NCI-H1930 (cell line): ENCODE measurements at places on chromosomes 5 and 9.

DNA sequence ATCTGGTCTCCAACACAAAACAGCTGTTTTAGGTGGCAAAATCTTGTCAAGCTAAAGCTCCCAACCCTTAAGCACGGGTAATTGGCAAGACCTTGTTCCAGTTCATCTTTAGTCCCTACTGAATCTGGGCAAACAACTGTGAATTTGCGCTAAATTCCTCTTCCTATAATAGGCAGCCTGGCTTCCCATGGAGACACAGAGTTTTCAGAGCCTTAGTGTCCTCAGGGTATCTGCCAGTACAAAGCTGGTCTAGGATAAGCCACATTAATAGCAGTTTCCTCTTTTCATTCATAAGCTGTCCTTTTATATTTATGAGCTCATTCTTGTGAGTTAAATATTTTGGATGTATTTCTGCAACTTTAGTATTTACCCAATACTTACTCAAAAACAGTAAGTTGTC, 59.5 kb downstream of the FGF10 start:
- no peak for DNase-seq

- no peak for DNase-seq
These were observed 45.6 kb upstream of the IL17B start for GRCh38 chr5:149424371-149425315.

- no peak for DNase-seq
These were observed 226.6 kb downstream of the MLLT3 start for GRCh38 chr9:20395651-20396050.

- no peak for DNase-seq
These were observed 1.6 kb downstream of the MGAT4B start for GRCh38 chr5:179805070-179805528.

DNA sequence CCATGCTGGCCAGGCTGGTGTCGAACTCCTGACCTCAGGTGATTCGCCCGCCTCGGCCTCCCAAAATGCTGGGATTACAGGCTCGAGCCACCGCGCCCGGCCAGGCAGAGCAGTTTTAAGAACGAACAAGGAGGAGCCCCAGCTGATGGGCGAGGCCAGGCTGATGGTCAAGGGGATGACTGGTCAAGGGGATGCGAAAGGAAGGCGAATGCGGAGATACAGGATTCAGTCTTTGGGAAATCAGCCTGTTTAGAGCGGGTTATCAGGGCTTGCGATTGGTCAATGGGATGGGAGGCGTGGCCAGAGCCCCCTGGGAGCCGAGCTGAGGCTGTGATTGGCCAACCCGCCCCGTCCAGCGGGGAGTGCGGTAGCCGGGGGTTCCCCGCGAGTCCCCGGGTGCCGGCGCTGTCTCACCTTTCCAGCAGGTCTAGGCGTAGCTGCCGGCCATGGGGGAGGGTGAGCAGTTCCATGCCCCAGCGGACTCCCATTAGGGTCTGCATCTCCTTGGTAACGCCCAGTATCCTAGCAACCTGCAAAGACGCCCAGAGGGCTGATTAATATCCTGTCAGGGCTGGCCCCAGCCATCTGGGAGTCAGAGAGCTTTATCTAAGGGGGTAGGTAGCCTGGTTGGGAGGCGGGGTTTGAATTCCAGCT, 7.5 kb upstream of the TOR2A start:
- DNase-seq, result no peak

- DNase-seq, result no peak
These were observed 41.0 kb downstream of the ESM1 start for GRCh38 chr5:54944364-54944763.

DNA sequence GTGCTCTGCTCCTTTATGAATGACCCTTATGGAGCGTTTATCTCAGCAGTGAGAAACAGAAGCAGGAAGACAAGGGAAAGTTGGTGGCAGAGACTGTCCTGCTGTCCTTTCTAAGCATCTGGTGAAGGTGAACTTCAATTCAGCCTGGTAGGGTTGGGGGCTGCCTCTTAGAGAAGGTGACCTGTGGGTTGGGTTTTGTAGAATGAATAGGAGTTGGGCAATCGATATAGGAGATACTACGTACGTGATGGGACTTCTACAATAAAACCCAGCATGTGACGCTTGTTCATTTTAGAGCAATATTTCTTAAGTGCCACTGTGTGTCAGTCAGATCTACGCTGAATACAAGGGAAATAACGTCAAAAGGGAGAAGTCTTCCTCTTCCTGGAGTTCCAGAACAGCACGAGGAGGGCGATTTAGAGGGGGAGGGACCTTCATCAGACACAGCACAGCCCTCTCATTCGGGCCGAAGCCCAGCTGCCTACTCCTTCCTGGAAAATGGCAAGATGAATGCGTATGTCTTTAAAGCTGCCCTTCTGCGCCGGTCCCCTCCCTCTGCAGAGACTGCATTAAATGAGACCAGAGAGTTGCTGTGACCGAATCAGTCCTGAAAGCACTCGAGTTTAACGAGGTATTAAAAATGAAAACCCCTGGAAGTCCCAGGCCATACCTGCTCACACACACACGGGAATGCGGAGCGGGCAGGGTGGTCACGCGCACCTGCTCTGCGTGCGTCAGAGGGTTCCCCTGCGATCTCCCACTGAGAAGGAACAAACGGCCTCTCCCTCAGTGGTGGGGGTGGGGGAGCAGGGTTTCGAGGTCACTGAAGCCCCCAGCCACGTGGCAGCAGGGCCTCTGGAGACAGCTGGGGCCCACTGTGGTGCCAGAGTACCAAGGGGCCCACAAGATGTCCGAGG, 85.3 kb upstream of the SARDH start:
- no peak for DNase-seq

DNA sequence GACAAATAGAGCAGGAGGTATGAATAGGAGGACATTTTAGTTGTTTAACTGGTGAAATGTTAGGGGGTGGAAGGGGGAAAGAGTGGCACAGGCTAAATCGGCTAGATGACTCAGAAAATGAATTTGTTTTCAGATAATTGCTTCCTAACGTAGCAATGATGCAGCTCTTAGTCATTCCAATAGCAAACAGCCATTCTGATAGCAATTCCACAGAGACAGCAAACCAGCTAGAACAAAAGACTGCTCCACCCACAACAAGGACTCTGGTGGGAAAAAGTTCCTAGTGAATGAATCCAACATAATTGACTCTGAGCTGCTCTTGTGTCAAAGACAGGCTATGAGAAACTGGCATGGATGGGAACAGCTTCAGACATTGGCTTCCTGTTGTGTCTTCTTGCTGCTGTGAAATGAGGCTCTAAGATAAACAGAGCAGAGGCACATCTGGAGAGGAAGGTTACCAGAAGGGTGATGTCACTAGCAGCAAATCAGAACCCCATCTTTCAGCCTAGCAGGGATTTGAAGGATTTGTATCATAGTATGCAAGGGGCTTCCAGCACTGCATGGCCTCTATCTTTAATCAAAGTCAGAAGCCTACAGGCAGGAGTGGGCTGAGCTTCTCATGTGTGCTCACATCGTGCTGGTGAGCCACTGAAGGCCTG, 28.1 kb upstream of the F2RL1 start:
- no peak for DNase-seq

DNA sequence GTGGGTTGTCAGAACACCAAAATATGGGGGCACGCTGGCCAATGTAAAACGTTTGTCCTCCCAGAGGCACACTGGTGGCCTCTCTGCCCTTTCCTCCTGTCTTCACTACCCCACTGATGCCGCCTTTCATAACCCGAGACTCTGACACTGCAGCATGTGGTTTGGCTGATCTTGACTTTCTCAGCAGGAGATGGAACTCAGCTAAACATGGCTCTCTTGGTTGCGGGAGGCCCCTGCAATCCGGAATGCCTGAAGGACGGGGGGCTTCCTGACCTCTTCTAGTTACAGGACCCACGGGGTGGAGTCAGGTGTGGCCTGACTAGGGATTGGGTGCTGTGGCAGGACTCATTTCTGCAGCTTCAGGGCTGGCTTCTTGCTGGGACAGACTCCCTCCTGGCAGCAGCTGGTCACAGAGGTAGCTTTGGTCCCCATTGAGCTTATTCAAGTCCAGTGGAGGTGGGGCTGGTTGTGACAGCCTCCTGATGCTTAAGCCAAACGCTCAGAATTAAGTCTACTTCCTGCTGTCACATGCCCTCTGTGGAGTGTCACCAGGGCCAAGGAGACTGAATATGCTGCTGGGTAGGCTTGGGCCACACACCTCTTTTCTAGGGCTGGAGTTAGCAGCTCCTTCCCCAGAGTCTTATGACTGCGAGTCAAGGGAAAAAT, 44.2 kb downstream of the NXNL2 start:
- no peak for DNase-seq

- no peak for DNase-seq
These were observed 1.2 kb upstream of the RNF44 start for GRCh38 chr5:176538230-176538988.

GRCh38 chr9:101219030-101219429, 165.8 kb downstream of the BAAT start:
- no peak for DNase-seq

DNA sequence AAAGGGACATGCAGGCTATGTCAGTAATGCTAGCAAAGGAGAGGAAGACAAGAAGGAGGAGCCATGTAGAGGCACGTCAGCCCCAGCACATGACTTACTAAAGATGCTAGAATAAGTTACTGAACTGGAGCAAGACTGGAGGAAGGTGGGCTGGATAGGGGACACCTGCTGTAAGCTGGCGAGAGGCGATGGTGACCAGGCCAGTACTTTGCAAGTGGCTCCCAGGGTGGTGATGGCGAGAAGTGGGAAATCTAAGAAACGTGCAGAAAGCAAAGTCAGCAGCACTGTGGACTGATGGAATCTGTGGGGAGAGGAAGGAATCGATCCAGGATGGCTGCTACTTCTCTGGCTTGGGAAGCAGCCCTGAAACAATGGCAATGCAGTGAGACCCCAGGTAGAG, 617.1 kb upstream of the ADAMTS16 start:
- no peak for DNase-seq

GRCh38 chr5:96140496-96140895, 178.8 kb upstream of the ELL2 start:
- DNase-seq, result no peak

DNA sequence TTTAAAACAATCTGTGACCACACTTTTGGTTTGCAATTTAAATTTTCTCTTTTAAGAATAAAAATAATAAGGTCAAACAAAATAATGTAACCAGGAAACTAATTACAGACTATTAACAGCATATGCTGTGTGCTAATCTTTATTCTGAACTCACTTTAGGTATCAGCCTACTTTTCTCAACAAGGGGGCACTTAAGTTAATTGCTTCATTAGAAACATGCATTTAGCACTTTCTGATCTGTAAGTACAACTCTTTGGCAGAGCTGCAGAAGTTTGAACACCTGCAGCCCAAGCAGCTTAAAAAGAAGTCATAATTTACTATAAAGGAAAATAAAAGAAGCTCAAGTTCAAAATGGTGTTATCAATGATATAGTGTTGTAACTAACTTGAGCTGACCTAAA, 21.7 kb downstream of the XRCC4 start:
- DNase-seq, result no peak

DNA sequence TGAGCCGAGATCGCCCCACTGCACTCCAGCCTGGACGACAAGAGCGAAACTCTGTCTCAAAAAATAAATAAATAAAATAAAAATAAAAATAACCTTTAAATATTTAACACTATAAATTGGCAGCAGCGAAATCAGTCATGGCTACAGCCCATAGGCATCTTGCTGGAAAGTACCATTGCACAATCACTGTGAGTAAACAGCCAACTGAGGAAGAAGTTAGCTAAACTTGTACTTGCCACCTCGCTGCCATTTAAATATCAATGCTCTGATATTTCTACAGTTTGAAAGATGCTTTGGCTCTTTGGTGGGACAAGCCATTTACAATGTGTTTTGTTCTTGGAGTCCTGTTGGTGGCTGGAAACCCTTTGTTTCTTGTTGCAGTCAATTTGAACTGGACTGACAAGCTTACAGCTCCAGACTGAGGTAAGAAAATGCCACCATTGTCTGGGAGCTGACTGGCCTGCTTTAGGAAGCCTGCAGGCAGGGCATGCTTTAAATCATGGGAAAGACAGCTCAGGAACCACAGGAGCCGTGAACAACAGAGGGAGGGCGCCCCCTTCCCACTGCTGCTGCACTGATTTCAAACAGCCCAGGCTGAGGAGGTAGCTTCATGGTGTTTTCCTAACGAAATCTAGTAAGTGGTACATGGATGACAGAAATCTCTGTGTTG, 322.8 kb upstream of the RFX3 start:
- no peak for DNase-seq

- DNase-seq, result no peak
These were observed 9.3 kb upstream of the TEX48 start for GRCh38 chr9:114691046-114691955.

DNA sequence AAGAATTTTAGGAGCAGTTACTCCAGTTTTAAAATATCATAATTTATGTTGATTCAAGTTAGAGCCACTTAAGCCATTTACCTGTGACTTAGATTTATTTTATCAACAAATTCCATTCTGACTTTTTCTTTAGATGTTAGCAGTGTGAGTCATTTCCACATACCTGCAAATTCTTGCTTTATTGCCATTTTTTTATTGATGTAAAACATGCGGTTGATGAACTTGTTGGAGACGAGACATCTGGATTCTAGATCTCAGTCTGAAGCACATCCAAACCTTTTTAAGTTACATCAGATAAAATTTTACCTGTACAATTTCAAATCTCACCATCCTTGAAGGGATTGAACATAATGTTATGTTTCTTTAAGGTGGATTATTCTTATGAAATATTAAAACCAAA, 240.9 kb downstream of the IRX1 start:
- no peak for DNase-seq

DNA sequence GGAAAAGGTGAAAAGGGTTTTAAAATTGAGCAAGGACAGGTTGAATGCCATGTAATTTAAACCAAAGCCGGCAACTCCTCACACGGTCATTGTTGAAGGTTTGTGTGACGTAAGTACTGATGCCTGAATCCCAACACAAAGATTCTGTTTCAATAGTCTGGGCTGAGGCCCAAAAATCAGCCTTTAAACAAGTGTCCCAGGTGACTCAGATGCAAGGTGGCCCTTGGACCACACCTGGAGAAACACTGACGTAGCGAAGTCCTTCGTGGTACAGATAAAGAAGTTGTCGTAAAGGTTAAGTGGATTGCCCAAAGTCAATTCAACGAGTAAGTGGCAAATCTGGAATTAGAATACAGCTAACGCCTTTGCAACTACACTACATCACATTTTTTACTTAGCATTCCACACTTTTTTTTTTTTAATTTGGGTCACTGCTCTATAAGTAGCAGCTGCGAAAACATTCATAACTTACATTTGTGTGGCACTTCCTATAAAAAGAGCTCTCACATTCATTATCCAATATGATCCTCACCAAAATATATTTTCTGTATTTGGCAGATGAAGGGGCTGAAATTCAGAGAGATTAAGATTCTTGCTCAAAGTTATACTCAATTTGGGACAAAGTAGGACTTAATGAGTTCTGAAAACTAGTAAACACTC, 111.3 kb downstream of the LPAR1 start:
- no peak for DNase-seq

- no peak for DNase-seq
These were observed 1381.4 kb upstream of the CDH6 start for GRCh38 chr5:29811914-29812679.

DNA sequence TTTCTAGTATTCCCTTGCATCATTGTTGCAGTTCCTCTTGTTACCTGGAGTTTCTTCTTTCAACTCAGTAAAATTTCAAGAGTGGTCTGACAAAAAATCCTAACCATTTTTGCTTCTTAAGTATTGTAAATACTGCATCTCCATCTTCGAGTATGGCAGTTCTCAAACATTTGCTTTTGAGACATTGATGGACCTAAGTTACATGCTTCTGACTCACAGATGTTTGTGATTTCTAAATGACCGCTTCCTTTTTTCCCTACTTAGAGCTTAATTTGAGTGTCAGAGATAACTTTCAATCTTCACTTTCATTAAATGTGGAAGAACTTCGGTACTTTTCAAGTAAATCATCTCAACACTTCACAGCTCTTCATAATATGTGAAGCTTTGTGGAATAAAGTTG, 4.2 kb downstream of the UHRF2 start:
- DNase-seq, result no peak
